NCI-H510A (cell line): ENCODE measurements at places on chromosomes 5 and 9.

DNA sequence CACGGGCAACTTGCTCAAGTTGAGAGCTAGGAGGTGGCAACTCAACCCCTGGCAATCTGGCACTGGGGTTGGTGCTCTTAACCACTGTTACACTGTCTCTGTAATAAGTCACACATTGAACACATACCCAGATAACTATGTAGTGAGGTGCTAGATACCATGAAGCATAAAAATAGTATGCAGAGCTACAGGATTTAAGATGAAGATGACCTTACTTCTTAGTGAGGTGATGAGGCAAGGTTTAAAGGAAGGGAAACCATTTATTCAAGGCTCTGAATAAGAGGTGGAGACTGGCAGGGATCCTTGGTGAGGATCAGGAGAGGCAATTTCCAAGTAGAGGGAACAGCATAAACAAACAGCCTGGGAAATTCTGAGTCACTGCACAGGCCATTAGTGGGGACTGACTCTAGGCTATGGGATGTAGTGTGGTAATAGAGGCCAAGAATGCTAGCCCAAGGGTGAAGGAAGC is 67.6 kb upstream of the NR3C1 start:
- DNase-seq = no peak

DNA sequence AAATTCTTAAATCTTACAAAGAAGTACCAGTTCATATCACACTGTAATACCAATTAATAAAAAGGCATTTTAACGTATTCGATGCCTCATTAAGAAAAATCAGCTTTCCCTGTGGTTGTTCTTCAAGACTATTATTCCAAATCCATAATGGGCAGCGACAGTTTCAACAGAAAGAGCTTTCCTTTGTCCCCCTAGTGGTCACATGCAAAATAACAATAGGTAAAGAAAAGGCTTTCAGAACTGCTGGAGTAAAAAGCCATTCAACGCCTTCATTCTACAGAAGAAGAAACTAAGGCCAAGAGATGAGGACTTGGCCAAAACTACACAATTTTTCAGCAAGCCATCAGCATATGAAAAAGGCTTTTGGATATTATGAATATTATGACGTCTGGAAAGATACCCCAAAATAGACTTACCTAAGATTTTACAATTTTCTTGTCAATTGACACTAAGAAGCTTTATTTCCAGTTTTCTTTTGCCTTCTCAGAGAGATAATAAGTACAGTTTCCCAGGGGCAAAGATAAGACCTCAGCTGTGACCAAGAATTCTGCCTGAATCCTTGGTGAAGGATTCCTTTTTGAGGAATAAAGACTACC is 6.7 kb upstream of the CDH6 start:
- peak; percentile 9 for DNase-seq

GRCh38 chr5:152151940-152152339 is 227.3 kb upstream of the GLRA1 start:
- no peak for DNase-seq

GRCh38 chr5:123476731-123477130 is 35.2 kb upstream of the CSNK1G3 start:
- no peak for DNase-seq

DNA sequence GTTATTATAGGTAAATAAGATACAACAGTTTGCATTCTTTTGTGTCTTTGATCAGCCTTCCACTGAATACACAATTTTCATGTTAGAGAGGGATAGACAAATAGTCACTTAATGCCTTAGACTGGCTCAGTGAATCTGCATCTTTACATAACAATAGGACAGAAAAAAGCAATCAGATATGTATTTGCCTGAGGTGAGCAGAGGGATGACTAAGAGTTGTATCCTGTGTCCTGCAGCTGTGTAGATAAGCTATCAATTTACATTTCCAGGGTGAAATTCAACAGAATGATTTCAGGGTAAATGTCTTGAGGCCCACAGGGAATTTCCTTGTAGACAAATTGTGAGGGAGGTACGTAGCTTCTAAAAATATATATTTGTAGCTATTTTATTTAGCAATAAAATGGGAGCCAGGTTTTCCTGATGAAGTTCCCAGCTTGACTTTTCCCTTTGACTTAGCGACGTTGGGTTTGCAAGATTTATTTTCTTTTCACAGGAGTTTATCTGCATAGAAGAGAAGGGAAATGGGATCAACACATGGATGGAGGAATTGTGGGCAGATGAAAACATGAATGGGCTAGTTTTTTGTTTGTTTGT is 586.1 kb upstream of the CDH6 start:
- peak; percentile 27 for DNase-seq

DNA sequence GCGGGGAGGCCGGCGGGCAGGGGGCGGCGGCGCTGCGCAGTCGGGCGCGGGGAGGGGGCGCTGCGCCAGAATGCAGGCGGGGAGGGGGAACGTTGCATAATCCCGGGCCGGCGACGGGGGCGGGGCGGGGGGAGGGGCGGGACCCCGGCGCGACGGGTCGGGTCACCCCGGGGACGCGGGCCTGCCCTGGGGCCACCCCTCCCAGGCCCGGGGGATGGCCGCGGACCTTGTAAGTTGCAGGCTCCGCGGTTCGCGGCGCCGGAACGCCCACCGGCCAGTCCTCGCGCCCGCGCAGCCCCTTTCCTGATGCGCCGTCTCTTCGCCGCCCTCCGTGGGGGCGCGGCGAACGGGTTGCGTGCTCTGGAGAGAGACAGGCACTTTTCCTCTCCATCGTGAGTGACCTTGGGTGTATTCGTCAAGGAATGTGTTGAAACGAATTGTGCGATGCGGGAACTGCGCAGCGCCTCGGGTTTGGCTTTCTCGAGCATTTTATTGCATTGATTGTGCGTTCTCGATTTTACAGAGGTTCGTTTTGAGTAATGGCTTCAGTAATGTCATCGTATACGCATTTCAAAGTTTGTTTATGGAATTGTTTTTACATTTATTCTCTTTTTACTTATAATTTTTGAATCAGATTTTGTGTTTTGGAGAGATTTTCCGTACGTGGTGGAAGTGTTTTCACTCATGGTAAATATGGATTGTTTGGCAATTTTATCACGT is 802 bp downstream of the SPIN1 start:
- DNase-seq = peak; percentile 65

GRCh38 chr5:43043400-43043756 is 3.3 kb upstream of the ANXA2R start:
- DNase-seq = no peak

GRCh38 chr5:33238826-33239695 is 201.7 kb upstream of the TARS1 start:
- no peak for DNase-seq

- peak; percentile 10 for DNase-seq
These were observed 49.0 kb upstream of the ATG10 start for GRCh38 chr5:81922854-81923279.

DNA sequence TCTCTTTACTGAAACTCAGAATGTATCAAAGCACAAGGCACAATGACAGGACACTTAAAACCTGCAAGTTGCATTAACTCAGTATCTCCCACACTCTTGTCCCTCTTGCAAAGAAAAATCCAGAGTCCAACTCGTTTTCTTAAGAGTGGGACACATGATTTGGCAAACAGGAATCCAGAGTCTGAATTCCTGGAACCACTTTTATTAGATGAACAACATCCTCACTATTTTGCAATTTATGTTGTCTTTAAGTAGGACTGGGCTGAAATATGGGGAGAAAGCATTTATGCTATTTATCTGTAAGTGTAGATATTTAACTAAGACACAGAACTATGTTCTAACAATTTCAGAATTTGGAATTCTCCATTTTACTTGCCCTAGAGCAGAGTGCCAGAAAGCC is 69.1 kb downstream of the ABCA1 start:
- no peak for DNase-seq

DNA sequence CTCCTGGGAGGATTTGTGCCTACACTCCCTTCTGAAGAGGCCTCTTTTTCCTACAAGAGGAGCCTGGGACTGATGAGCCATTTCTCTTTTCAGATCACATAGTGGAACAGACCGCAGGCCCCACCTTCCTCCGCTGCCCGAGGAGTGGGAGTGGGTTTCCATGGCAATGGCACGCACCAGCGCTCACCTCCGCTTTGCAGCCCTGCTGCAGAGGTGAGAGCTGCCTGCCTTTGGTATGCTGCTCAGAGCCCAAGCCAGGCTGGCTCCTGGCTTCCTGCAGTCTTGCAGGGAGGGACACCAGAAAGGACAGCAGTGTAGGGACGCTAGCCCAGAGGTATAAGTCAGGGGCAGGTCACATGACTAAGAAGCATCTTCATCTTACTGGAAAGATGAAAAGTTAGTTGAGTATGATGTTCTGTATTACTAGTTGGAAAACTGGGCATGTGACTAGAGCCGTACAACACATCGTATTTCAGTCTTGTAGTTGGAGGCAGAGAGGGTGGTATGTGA is 12.4 kb downstream of the PTTG1 start:
- no peak for DNase-seq

GRCh38 chr5:154524859-154525258 is 46.8 kb upstream of the HAND1 start:
- DNase-seq = no peak

DNA sequence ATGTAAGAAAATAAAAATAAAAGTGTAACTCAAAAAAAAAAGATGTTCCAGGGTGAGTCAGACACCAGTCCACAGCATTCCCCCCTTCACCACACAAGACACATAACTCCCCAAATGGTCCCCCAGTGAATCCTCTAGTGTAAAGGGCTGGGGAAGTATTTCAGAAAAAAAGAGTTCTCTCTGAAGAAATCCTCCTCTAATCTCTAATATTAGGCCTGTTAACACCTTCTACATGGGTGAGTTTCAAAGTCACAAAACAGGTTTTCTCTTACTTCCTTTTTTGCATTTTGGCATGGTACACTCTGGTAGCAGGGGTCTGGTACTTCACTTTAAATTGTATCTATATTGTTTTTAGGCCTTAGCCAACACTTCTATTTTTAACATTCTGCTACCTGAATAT is 28.2 kb downstream of the RNF145 start:
- DNase-seq = no peak

GRCh38 chr5:1017056-1017455 is 8.5 kb downstream of the NKD2 start:
- DNase-seq = no peak

DNA sequence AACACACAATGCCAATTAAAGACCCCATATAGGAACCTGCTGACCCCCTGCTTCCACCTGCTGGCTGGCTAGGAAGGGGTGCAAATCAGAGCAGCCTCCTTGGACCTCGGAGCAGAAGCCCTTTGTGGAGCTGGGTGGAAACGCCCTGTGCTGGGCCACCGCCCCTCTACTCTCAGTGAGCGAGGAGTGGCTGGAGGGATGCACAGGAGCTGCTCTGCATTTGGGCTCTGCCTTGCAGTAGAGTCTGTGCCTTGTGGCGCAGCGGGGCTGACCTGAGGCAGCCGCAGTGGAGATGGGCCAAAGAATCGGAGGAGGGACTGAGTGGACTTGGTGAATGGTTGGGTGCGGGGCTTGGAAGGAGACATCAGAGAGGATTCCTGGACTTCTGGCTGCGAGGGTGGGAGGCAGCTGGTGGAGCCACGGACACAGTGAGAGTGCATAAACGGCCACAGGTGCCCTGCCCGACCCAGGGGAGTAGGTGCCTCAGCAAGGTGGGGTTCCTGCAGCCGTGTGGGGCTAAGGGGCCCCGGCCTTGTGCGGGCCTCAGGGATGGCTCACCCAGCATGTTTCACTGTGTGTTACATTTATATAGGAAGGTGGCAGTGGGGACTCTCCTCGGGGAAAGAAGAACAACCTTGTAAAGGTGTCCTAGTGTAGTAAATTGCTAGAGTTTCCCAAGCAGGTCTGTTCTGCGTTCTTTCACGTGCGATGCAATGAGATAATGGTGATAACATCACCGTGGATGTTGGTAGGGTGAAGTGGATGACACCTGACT is 14.1 kb upstream of the IRX4 start:
- no peak for DNase-seq

DNA sequence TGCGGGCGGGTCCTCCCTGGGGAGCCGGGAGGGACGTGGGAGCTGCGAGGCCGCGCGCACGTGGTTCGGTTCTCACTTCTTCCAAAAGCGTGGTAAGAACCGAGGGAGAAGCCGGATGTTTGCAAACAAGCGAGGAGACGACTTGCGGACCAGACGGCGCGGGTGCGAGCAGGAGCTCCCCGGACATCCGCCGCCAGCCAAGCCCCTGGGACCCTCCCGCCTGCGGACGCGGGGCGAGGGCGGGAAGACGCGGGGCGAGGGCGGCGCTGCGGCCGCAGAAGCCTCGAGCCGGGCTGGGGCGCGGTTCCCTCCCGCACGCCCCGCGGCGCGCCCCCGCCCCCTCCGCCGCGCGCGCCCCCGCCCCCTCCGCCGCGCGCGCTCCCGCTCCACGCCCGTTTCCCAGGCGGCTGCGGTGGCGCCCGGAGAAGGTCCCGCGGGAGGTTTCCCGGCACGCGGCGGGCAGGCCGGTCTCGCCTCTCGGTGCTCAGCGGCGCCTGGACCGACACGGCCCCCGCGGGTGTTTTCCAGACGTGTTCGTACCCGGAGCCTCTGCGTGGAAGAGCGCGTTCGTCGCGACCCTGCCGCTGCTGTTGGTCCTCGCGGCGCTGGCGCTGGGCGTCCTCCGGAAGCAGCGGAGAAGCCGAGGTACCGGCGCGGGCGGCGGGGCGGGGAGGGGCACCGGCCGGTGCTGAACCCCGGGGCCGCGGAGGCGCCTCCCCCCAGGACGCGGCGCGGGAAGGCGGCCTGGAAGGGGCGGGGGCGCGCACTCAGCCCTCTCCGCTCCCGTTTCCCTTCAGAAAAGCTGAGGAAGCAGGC is 12.8 kb downstream of the BTNL9 start:
- DNase-seq = no peak

DNA sequence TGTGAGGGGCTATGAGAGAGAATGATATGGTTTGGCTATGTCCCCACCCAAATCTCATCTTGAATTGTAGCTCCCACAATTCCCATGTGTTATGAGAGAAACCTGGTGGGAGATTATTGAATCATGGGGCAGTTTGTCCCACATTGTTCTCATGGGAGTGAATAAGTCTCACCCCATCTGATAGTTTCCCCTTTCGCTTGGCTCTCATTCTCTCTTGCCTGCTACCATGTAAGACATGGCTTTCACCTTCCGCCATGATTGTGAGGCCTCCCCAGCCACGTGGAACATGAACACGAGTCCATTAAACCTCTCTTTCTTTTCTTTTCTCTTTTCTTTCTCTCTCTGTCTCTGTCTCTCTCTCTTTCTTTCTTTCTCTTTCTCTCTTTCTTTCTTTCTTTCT is 743.4 kb upstream of the CTNND2 start:
- no peak for DNase-seq

DNA sequence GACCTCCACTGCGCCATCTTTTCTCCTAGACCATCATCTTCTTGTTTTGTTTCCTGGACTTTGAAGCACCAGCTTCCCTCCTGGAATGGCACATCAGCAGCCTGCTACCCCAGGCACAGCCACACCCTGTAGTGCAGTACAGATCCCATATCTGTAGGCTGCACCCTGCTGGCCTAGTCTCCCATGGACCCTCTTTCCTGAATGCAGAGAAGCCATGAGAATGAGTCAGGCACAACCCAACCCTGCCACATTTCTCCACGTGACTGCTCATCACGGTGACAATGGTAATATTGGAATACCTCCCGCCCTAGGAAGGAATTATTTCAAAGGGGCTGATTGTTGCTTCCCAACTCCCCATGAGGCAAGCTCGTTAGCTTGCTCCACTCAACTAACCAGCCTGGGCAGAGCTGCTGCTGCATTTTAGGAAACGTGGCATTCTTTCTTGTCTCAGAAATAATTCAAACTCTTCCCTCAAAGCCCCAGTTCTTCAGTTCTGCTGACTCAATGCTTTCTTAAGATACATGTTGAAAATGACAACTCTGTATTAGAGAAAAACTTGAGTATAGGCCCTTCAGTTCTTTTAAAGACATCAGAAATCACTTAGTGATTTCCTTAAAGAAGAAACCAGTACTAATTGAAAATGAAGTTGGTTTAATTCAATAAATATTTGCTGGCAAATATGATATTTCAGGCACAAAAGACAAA is 328.1 kb downstream of the MLLT3 start:
- DNase-seq = no peak
